Right ventricle myocardium inferior (tissue), 1 donor: ENCODE measurements at places on chromosomes 7 and 10.

- no peak for DNase-seq
Observed at GRCh38 chr7:90349305-90349704, 2.8 kb downstream of the GTPBP10 start.

GRCh38 chr7:17055596-17055995, 173.8 kb upstream of the AGR3 start:
- no peak for DNase-seq

DNA sequence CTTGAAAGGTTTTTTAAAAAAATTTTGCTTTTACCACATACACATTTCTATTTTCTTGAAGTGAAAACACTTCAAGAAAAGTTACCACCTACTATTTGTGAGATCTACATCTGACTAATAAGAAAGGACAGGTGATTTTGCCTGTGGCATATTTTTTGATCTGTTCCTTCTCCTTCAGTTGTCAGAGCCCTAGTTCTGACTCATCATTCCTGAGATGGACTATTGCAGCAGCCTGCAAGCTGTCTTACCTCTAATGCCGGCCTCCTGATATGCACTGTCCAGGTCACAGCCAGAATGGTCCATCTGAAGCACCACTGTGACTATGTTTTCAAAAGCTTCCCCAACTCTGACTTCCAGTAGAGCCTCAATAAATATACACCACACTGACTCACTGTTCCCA, 28.2 kb upstream of the ANK3 start:
- no peak for DNase-seq

GRCh38 chr10:75034131-75034512, 77.3 kb upstream of the SAMD8 start:
- no peak for DNase-seq

- DNase-seq = no peak
Observed at GRCh38 chr7:46007194-46007593, 86.1 kb upstream of the IGFBP3 start.

- DNase-seq = no peak
Observed at GRCh38 chr7:155962191-155962967, 150.1 kb upstream of the SHH start.

GRCh38 chr7:156127166-156128134, 315.2 kb upstream of the SHH start:
- DNase-seq = no peak

DNA sequence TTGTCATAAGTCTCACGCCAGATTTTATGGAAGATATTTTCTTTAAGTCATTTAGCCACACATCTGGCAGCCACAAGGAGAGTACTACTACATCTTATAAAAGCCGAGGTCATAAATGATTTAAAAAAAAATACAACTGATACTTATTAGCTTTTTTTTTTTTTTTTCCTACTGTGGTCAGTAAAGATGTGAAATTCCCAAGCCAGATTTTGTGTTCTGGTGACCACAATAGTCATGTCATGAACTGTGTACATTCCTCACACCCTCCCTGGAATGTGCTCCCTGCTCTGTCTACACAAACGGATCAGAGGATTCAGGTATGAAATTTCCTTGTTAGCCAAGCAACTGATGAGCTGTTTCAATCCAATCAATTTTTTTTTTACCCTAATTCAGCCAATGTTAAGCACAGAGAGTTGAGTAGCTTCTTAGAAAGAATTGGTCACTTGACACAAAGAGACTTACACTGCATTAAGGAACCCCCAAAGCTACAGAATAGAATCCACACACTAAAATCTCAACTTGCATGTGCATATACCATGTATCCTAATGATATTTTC, 54.7 kb downstream of the CHRM2 start:
- DNase-seq = no peak

DNA sequence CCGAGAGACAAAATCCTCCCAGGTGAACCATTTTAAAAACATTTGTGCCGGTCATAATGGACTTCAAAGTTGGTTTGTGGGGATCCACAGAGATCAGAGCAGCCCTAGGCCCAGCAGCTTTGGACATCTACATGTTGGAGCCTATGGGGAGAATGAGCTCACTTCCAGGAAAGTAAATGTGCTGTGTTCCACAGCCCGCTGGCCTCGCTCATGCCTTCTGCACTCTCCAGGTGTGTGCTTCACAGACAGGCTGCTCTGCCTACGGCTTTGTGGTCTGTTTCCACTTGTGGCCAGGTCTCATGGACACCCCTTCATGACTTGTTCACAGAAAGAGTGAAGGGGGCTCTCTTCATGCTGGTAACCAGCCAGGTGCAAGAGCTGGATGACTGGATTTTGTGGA, 141.6 kb downstream of the ADARB2 start:
- DNase-seq = no peak

- no peak for DNase-seq
Observed at GRCh38 chr10:87865241-87865881, 1.9 kb downstream of the PTEN start.

DNA sequence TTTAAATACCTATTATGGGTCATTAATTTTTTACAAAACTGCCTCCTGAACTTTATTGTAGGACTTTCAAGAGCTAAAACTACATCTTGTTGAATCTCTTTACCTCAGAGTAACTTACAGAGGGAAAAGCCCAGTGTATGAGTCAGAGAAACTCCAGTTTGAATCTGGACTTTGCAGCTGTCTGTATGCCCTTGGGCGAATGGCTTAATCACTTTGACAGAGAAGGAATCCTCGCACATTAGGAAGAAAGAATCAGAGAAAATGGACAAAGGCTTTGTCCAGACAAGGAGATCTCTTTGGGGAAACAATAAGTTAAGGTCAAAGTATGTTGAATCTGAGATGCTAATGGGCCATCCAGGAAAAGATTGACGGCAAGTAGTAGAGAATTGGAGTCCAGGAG, 484.2 kb upstream of the CELF2 start:
- no peak for DNase-seq

- no peak for DNase-seq
Observed at GRCh38 chr10:110211465-110211843, 4.0 kb downstream of the MXI1 start.

GRCh38 chr7:33035776-33036175, 26.8 kb downstream of the NT5C3A start:
- DNase-seq = no peak

DNA sequence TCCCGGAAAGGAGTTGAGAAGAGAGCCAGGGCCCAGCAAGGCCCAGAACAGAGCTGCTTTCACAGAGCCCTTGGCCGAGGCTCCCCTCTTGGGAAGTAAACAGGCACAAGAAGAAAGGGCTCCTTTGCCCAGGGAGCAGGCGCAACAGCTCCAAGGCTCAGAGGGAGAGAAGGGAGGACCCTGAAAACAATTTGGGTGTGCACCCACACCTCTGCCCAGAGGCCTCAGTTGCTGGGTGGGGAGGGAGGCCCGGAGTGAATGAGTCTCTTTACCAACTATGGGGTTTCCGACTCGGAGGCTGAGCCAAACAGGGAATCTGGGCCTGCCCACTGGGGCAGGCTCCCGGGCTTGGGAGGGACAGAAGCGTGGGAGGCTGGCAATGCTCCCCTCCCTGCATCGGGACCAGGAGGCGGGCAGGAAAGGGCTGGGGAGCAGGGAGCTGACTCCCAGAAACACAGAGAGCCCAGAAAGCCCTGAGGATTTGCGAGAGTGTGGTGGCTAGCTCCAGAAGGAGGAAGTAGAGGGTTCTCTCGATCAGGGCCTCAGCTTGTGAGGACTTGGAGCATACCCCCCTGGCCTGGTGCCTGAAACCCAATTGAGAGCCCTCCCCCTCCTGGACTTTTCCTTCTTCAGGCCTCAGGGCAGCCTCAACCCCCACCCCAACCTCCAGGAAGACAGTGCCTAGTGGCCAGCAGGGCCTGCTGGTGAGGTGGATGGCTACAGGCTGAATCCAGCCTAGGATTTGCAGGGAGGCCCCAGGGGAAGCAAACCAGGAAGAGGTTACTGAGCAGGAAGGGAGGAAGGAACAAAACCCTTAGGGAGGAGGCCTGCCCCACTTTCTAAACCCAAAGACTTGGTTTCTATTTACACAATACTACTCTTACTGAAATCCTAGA, 6.2 kb downstream of the C10orf105 start:
- peak; percentile 89 for DNase-seq

GRCh38 chr7:7962851-7963250, 5.7 kb upstream of the GLCCI1 start:
- no peak for DNase-seq

DNA sequence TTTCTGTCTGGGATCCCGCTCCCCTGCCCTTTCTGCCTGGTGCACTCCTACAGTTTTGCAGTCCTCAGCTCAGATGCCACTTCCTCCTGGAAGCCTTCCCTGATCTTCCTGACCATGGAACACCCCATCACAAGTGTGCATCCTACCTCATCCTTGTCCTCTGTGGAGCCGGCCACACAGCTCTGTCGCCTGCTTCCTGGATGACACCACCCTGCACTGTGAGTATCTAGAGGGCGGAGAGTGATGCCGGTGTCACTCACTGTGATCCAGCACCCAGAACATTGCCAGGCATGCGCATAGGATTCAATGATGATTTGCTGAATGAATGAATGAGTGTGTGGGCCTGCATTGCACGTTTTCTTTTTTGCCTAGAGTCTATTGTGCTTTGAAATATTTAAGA, 529.9 kb downstream of the TCERG1L start:
- no peak for DNase-seq

GRCh38 chr10:86888585-86889381, 68.6 kb downstream of the MMRN2 start:
- DNase-seq = no peak

DNA sequence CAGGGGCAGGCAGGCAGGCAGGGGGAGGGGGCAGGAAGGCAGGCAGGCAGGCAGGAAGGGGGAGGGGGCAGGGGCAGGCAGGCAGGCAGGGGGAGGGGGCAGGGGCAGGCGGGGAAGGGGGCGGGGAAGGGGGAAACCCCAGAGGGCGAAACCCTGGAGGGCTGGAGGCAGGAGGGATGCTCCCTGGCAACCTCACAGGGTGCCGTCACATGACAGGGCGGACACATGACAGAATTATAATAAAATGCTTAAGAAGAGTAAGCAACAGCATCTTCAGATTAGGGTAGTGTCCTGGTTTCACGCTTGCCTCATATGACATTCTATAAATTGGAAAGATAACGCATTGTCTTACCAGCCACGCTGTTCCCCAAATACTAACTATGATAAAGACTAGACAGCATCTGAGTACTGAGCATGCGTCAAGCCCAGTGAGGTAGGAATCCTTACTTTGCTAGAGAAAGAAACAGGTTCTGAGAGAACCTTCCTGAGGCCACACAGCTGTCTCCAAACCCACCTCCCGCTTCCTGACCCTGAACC, 131.6 kb downstream of the DIP2C start:
- DNase-seq = no peak

- DNase-seq = no peak
Observed at GRCh38 chr7:151936207-151936606, 20.0 kb upstream of the GALNTL5 start.

- no peak for DNase-seq
Observed at GRCh38 chr7:41582116-41582515, 120.8 kb downstream of the INHBA start.

GRCh38 chr7:1459920-1460820, 900 bp upstream of the MICALL2 start:
- no peak for DNase-seq

DNA sequence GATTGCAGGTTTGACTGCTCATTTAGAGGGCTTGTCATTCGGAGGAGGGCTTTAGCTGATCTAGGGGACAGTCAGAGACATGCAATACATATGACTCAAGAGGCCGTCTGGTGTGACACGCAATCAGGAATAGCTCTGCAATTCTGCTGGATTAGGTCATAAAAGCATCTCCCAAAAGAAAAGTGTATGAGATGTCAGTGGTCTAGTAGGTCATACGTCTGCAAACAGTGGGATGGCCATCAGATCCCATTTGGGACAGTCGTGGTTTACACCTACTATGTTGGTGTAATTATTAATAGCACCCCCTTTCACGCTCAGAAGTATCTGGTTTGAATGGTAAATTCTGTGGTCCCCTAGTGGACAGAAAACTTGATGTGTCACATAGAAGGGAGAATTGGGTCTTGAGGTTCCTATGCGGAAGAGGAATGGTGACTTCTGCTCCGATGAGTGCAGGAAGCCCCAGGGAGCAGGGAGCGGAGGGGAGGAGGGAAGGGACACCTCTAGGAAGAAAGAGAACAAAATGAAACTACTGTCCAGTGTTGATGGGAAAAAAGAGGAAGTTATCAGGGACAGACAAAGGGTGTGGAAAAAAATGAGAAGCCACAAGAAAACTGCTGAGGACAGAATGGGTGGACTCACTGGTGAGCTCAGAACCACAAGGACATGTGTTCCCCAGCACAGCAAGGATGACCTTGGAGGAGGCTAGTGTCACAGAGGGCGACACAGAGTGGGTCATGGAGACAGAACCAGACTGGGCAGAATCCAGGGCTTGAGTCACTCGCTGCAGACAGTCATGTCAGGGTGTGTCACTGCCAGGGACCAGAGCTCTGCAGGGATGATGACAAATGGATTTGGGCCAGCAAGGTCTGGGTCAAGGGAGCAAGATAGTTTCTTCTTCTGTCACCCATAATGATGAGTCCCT, 59.9 kb downstream of the MAP3K8 start:
- peak; percentile 71 for DNase-seq

DNA sequence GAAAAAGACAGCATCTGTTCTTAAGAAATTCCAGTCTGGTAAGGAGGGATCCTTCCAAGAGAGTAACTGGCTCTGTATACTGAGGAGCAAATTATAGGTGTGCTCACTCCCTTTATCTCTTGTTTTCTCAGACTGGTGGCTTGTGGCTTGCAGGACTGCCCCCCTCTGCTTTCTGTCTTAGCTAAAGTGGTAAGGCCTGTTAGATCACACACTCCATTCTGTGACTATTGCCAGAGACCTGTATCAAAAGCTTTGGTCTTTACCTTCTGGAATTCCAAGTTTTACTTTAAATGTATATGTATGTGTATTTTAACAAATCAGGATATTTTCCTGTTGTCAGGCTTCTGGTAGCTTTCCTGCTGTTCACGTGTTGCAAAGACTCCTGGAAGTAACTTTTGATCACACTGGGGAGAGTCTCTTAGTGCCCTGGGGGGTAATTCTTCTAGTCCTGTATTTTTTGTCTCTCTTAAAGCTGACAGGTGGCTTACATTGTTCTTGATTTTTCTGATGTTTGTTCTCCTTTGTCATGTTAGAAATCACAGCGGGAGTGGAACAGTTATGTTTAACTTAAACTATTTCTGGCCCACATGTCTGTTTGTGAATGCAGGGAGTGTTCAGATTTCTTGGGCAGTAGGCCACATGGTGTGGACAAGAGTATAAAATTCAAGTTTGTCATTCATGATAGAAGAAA, 99.0 kb downstream of the PLPP4 start:
- no peak for DNase-seq

DNA sequence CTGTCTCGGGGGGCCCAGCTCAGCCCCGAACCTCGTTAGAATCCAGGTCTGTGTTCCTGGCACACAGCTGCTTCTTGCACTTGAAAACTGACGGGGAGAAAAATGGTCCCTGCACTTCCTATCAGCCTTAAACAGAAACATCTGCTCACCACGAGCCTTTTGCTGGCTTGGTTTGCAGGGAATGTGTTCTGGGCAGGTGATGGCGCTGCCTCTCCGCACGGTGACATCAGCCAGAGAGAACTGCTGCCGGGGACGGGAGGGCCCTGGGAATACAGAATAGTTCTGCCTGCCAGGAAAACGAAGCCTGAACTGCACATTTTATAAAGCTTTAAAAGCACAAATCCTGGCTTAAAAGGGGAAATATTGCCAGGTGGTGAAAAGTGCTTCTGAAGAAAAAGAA, 622.5 kb downstream of the TYW1 start:
- DNase-seq = no peak

GRCh38 chr10:521261-522250, 167.9 kb downstream of the DIP2C start:
- DNase-seq = no peak
